GM12892 (cell line): ENCODE measurements at places on chromosomes 3 and 15.

DNA sequence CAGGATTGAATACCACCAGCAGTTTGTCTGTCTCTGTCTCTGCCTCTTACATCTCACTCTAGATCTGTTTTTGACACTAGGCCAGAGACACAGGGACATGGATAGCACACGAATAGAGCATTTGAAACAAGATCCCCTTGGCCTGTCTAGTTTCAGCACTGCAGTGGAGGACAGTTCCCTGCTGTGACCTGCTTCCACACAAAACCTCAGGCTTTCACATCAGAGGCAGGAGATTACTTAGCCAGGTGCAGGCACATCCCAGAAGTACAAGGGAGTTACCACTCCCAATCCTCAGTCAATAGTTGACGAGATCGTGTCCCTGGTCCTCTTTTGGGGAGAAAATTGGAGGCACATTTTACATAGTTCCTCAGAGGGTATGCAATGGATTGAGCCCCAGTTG lies 34.0 kb upstream of the CCK start:
- no peak for DNase-seq

DNA sequence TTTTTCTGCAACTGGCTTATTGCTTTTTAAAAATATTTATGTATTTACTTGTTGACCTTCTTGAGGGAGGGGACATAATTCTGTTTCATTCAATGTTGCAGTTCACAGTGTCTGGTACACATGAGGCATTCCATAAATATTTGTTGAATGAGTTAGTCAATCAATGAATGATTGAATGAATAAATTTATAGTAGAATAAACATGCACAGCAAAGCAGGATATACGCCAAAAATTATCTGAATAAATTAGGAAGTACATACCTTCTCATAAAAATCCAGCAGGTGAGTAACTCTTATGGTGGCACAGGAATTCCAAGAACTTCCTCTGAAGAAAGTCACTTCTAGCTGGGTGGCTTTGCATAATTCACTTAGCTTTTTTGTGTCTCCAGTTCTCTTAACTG lies 469.4 kb upstream of the ATP11B start:
- no peak for DNase-seq

DNA sequence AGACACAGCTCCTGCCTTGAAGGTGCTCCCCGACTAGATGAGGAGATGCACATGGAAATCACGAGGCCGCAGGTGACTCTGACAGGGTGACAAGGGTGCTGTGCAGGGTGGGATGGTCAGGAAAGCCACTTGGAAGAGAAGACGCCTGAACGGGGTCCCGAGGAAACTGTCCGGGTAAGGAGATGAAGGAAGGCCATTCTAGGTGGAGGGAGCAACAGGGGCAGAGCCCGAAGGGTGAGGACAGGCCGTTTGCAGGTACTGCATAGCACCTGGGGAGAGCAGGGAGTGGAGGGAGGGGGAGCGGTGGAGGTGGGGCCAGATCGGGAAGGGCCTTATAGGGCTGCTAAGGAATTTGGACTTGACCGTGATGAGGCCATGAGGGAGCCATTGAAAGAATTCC lies 105.6 kb upstream of the DLG1 start:
- DNase-seq: no peak

DNA sequence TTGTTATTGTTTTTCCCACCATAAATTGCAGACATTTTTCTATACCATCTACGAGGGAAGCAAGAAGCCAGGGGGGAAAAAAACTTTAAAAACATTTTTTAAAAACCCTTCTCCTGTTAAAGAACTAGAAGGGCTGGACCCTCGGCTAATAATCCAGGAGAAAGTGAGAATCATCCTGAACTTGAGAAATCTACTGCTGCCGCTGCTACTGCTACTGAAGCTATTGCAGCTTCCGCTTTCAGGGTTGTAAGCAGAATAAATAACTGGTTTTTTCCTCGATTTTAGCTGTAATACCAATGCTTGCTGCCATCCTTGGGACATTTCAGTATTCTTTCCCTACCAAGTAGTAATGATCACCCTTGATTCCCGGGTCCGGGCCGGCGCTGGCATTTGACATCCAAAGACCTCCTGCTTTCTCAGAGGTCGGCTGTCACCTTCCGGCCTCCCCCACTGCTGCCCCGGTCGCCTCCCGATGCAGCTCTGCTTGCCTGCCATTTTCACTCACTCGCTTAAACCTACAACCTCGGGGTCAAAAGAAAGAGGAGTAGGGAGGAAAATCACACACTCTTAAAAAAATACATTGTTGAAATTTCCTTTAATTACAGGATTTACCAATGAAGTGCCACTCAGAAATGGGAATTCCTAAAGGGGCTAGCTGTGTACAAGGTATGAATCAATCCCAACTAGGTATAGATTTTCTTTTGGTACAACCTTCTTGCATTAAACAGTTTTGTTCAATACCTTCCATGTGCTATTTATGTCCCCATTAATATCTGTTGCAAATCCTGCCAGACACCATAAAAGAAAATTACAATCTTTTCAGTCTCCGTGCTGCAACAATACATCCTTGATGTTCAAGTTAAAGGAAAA lies 674 bp upstream of the MECOM start:
- no peak for DNase-seq

GRCh38 chr3:149473357-149474249 lies 894 bp upstream of the TM4SF4 start:
- no peak for DNase-seq
